Activated naive CD4-positive, alpha-beta T cell (primary cell): ENCODE measurements at places on chromosomes 1 and 21.

DNA sequence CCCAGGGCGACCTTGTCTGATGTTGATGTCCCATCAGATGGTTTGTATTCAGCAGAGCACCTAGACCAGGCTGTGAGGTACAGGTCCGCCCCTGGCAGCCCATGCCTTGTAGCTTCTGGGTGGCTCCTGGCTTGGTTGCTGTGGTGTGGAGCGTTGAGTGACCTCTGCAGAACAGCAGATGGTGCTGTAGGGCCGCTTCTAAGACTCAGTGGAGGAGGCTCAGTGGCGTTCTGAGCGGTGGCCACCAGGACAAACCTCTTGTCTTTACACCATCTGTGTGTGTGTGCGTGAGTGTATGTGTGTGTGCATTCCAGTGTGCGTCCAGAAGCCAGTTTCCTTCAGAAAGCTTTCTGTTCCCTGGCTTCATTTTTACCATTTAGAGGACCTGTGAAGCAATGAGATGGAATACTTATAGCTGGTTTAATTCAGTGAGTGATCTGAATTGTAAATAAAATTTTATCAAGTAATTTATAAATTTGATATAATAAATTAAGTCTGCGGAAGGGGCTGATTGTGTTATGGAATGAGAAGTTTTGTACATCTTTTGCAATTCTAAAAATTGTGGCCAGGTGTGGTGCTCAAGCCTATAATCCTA is 66.1 kb downstream of the ADARB1 start:
- peak; percentile 25 for DNase-seq

DNA sequence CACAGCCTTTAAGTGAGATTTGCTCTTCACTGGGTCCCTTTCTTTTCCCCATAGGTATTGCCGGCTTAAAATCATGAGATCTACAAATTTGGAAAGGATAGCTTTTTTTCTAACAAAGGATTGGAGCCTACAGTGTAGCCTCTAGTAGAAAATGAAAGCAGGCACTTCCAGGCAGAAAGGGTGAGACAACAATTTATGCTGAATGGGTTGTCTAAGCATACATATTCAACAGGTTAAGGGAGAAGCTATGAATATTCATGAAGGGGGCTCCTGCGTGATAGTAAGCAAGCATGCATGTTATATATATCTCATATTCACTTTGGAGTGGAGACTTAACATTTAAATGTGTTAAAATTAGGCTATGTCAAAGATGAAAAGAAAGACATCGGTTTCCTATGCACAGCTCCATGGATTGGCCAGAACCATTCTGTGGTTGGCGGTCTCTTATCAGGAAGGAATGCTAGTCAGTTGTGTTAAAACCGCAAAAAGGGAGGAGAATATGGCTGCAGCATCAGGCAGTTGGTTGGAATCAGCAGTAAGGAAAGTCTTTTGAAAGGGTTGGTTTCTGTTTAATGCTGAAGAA is 66.0 kb downstream of the VCAM1 start:
- DNase-seq = no peak

DNA sequence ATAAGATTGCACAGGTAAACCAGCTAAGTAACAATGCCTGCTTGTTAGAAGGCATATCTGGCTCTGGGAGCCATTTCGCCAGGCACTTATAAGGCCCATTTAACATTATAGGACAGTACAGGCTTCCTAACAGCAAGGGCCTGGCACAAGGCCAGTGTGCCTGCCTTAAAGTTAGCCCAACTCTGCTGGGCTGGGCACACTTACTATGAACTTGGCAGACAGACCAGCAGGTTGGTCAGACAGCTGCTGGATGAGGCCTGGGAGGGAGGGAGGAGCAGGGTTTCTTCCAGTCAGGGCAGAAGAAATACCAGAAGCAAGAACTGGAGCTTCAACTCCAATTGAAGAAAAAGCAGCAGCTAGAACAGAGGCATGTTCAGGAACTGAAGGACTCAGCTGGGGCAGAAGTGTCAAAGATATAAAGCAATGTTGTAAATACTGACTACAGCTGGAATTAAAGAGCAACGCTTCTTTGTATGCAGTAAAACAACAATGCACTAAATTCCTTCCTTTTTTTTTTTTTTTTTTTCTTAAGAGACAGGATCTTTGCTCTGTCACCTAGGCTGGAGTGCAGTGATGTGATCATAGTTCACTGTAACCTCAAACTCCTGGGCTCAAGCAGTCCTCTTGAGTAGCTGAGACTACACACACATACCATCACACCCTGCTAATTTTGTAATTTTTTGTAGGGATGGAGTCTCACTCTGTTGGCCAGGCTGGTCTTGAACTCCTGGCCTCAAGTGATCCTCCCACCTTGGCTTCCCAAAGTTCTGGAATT is 4.9 kb downstream of the CACHD1 start:
- DNase-seq = no peak

DNA sequence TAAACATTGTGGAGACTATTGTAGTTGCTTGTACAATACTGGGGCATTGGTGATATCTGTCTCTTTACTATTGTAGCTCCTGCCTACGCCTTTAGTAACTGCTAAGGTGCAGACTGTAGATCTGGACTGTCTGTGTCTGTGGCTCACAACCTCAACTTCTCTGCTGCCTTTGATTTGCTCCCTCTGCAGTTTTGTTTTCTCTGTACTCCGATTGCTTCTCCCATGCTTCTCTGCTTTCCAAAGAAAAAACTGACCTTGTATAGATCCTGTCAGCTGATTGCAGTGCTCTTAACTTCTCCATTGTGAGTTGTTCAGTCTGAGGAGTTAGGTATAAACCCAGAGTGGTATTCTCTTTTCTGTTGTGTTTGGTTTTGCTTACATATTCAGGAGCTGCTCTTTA is 15.3 kb downstream of the MAGI3 start:
- DNase-seq = no peak

- no peak for DNase-seq
Measured at GRCh38 chr1:22118291-22118992, 24.5 kb downstream of the WNT4 start.

GRCh38 chr1:209685821-209686220 is 10.6 kb downstream of the G0S2 start:
- DNase-seq = no peak

- no peak for DNase-seq
Measured at GRCh38 chr1:244998717-244999346, 134.5 kb upstream of the HNRNPU start.

DNA sequence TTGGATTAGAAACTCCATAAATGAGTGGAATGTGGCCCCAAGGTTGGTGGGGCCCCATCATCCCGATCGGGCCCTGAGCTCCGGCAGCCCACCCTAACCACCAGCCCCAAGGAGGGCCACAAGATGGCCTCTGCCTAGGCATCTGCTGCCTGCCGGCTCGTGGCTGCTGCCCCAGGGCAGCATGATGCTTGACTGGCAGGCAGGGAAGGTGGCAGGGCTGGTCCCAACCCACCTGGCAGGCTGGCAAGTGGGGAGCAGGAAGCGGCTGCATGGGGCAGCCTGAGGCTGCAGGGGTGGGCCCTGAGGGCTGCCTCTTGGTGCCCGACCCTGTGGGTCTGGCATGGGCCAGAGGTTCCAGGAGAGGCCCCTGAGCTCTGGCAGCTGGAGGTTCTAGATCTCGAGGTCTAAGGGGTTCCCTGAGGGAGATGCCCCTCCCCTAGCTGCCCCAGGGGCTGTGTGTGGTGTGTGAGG is 760 bp upstream of the GJC2 start:
- DNase-seq = no peak

DNA sequence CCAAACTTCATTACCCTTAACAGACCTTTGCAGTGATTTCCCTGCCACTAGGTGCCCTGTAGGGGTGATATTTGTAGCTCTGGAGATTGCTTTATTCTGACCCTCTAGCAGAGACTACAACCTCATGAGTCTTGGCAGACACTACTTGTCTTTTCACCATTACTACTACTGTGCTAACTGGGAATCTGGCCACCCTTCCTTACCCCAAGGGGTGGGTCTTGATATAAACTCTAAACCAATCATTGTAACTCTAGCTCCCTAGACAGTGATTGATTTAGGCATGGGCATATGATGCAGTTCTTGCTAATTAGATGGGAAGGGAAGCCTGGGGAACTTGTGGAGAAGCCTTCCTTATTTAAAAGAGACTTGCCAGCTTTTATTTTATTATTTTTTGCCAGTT is 3.9 kb downstream of the KPNA6 start:
- no peak for DNase-seq

DNA sequence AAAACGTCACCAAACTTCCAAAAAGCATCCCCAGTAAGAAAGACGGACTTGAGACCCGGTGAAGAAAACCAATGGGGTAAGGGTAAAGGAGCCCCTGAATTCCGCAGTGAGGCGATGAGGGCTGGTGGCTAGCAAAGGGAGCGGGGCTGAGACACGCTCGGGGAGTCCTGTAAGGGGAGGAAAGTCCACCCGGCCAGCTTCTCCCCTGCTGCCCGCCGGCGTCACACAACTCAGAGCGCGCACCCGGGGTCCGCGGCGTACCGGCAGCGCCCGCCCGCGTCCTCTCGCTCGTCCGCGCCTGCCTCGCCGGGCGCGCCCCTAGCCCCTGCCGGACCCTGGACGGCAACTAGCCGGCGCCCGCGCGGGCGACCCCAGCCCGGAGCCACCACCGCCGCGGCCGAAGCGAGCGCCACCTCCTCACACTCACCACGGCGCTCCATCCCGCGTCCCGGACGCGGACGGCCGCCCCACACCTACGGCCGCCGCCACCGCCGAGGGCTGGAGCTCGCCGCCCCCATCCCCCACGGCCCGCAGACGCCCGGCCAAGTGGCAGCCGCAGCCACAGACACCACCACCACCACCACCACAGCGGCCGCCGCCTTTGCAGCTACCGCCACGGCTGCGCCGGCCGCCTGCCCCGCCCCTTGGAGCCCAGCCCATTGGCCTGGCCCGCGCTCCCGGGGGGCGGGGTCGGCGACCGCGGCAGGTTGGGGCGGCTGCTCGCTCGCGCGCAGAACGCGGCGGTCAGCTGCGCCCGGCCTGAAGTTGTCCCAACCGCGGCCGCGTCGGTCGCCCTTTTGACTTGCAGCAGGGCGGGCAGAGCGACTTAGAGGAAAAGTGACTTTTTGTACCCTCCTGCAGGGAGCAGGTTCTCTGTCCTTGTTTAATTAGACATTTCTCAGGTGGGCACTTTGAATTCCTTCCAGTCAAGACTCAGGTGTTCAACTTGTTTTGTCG is 10.0 kb upstream of the ARHGAP29 start:
- DNase-seq = no peak

- DNase-seq = no peak
Measured at GRCh38 chr1:69833536-69833935, 265.8 kb downstream of the LRRC7 start.
